HuH-7 (cell line): ENCODE measurements at places on chromosomes 12 and 14.

GRCh38 chr12:14239350-14239934 lies 126.0 kb upstream of the ATF7IP start:
- DNase-seq, result peak; percentile 78

DNA sequence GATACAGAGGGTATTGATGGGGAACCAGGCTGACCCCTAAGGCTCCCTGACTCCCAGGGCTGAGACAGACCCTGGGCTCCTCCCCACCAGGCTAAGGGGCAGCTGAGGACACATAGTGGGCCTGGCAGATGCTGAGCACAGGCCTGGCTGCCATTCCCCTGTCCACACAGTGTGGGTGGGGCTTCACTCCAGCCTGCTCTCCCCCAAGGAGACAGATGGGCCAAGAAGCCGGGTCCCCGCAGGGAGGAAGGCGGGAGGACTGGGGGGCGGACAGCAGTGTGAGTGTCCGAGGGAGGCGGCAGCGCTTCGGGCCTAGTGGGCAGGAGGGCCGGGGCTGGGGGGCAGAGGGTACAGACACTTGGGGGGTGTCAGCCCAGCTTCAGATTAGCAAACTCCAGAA lies 32.0 kb downstream of the RFLNA start:
- no peak for DNase-seq

- no peak for DNase-seq
Measured at GRCh38 chr12:88273875-88274274, 131.8 kb downstream of the TMTC3 start.

DNA sequence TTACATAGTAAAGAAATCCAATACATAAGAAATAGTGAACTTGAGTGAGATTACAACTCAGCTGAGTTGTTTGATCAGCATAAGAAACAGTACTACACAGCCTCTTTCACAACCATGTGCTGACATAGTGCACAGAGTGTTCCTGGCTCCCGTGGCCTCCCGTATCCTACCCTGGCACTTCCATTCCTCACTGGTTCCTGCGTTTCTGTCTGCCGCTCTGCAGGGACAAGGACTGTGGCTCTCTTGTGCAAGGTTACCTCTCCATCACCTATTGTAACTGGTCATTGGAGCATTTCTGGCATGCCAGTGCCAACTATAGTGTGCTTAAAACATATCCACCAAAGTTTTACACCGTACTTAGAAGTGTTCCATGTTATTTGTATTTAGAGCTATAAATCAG lies 46.3 kb upstream of the PCED1B start:
- DNase-seq, result peak; percentile 12

DNA sequence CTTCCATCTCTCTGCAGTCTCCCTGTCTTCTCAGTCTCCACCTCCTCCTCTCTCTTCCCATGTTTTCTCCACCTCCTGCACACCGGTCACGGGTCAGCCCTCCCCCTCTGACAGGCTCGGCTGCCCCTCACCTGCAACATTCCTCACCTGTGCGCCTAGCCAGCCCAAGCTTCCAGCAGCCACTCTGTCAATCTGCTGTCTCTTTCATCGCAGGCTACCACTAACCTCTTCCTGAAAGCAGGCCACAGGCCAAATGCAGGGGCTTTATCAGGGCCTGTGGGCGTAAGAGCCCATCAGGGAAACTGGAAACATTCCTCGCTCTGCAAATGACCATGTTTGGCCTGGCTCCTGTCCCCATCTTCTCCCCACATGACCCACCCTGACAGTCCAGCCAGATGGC lies 34.5 kb downstream of the CMKLR1 start:
- DNase-seq, result no peak

DNA sequence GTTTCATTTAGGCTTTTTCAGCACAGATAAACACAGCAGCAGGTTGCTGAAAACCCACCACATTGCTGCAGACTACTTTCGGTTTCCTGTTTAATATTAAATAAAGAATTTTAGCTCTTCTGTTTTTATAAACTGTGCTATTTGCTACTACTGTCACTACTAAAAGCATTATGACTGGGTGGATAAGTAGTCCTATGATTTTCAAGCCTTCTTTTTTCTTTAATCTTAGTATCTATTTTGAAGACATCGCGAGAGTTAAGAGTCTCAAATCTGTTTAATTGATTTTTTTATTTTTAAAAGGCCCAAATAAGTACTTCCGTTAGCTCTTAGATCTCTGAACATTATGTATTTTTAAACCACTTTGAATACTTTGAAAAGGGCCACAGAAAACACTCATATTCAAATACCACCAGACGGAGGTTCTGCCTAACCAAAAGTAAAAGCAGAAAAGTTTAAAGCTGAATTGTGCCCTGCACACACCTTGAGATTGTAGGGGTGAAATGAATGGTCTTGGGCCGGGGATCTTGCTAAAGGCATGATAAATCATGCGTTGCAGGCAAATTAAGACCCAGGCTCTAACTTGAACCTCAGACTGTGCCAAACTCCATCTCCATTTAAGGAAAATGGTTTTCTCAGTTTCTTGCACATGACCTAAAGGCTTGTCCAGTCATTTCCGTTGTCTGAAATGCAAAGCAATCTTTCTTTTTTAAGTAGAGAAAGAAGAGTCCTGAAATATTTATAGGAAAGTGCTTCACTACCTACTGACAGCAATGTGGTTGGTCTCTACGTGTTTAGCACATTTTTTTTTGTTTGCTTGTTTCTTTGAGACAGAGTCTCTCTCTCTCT lies 13.6 kb upstream of the FOXN3 start:
- no peak for DNase-seq

DNA sequence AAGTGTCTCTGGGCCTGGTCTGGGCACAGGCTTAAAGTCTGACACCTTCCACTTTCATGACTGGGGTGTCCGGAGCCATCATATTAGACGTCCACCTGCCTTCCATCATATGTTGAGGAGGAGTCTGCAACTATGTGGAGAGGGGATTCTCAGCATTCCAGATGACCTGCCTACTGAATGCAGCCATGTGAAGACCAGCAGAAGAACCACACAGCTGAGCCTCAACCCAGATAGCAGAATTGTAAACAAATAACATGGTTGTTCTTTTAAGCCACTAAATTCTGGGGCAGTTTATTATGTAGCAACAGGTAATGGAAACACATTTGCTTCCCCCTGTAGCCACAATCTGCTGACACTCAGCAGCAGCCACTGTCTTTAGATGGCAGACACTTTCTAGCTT lies 4.0 kb upstream of the SLC15A4 start:
- no peak for DNase-seq

GRCh38 chr14:54121466-54122027 lies 164.9 kb upstream of the BMP4 start:
- DNase-seq, result no peak

DNA sequence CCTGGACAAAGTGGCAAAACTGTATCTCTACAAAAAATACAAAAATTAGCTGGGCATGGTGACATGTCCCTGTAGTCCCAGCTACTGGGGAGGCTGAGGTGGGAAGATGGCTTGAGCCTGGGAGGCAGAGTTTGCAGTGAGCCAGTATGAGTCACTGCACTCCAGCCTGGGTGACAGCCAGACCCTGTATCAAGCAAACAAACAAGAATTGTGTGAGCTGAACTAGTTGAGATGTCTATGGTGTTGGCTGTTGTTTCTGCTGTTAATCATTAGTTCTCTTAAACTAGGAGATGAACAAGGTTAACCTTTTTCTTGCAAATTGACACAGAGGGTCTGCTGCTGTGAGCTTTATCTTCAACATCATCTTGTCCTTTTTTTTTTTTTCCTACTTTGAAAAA lies 23.6 kb downstream of the RASSF3 start:
- peak; percentile 26 for DNase-seq

- DNase-seq, result no peak
Measured at GRCh38 chr12:40145896-40146295, 40.0 kb upstream of the SLC2A13 start.
